RKO (cell line): ENCODE measurements at places on chromosomes 11 and 22.
A peak's percentile ranks its signal among the peaks of the same experiment; 100 is the strongest.

DNA sequence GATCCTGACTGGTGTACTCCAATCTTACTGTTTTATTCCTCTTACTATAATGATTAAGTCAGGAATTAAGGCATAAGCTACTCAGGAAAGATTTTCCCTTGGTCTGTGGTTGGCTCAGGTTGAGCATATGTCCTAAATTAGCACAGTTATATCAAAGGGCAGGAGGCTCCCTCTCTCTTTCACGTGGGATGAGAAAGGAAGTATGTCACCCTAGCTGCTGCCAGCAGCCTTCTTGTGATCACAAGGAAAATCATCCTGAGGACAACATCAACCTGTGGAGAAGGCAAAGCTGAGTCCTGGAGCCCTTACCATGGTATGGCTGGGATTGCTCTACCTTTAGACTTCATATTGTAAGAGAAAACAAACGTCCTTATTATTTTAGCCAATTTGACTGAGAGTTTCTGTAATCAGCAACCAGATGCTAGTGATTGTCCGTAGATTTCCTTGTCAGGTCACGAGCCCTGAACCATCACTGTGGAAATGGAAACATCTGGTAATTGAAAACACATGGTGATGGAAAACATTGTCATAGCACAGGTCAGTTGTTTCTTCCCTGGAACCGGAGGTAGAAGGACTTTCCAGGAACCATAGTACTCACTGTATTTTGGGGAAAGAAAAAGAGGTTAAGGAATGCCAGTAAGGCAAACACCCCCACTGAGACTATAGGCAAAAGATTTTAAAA, 40.6 kb upstream of the DEUP1 start:
- no peak for DNase-seq

GRCh38 chr11:17395554-17395961, 7.1 kb upstream of the KCNJ11 start:
- DNase-seq: peak; percentile 42

- DNase-seq: no peak
Measured at GRCh38 chr11:92227959-92228935, 3.6 kb downstream of the FAT3 start.

DNA sequence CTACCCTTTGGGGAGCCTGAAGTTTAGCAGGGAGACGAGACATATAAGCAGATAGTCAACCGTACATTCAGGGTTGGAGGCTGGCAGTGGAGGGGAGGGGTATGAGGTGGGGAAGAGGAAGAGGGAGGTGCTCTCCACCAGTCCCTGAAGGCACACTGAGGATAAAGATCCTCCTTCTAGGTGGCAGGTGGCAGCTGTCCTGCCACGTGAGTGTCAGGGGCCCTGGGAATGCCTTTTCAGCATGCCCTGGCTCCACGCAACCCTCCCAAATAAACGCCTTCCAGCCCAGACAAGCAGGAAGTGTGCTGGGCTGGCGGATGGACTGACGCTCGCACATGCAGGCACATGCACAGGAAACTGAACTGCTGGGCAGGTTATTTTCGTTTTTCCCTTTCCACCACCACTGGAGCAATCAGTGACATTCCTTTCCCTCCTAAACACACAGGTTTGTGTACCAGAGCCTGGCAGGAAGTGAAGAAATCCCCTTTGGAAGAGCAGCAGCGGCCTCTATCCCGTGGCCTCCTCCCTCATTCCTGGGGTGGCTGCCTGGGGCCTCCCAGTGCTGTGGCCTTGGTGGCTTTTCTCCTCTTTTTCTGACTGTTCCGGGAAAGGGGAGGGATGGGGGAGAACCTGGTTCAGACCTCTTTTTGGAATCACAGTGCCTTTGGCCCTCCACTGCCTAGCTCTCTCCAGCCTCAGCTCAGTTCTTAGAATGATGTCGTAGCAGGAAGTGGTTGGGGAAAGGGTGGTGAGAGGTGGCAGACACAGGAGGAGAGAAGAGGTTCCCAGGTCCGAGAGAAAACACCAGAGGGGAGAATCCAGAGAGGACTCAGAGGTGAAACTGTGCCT, 157.0 kb upstream of the TIMP3 start:
- DNase-seq: no peak

DNA sequence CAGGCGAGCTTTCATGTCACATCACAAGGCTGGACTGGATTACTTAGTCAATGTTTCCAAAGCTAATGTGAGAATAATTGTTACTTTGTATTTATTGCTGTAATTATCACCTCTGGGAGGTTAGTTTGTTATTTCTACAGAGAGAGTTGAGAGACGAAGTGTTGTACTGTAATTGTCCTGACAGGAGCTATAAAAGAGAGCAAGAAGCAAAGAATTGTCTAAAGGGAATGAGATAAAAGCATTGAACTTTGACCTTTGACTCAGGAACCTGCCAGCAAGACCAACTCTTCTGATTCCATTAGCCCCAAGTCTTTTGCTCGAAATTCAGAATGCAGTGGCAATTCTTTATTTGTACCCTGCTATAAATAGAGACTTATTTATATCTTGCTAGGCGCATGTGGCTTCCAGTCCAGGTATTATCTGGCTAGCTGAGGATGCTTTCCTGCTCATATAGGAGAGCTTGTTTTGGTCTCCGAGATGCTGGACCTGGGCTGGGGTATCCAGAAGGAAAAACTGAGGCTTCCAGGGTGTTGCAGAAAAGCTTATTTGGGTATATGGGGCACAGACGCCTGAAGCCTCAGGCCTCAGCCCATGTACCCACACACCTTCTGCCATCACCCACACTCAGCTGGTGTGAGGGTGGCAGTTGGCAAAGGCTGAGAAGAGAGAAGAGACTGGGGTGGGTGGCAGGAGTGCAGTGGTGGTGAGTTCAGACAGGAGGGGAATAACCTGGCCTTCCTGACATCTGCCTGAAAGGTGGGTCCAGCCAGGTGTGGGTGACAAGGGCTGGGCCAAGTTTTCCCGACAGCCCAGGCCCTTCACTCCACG, 40.7 kb downstream of the SYT13 start:
- no peak for DNase-seq

GRCh38 chr11:119352857-119353260, 6.4 kb upstream of the MFRP start:
- no peak for DNase-seq

- DNase-seq: no peak
Measured at GRCh38 chr11:17579451-17579850, 32.4 kb downstream of the OTOG start.

DNA sequence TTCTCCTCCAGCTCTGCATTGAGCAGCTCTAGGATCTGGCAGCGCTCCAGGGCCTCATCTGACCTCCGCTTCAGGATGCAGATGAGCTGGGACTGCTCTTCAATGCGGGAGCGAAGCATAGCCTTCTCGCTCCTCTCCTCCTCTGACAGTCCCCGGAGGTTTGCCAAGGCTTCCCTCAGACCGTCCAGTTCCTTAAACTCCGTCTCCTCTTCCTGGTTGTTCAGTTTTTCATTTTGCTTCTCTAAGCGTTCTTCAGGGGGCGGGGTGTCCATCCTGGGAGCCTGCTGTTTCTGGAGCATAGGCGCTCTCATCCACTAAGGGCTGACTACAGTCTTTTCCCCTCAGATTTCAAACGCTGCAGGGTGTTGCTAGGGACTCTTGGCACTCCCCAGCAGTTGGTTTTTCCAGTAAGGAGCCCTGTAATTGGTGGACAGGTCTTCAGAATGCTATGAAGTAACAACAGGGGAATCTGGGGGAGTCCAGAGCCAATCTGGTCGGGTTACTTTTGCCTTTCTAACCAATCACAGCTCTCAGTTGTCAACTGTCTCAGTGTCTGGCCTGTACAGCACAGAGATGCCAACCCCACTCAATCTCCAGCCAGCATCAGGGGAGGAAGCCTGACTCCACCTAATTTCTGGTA, at the start of gene CCDC89:
Gene CCDC89 (minus strand): TSS at position 376 of the 640 bp plus-strand sequence. CDS start 65 bp downstream, at position 311.
- no peak for DNase-seq

- no peak for DNase-seq
Measured at GRCh38 chr11:75813124-75813523, 1.9 kb upstream of the UVRAG start.

DNA sequence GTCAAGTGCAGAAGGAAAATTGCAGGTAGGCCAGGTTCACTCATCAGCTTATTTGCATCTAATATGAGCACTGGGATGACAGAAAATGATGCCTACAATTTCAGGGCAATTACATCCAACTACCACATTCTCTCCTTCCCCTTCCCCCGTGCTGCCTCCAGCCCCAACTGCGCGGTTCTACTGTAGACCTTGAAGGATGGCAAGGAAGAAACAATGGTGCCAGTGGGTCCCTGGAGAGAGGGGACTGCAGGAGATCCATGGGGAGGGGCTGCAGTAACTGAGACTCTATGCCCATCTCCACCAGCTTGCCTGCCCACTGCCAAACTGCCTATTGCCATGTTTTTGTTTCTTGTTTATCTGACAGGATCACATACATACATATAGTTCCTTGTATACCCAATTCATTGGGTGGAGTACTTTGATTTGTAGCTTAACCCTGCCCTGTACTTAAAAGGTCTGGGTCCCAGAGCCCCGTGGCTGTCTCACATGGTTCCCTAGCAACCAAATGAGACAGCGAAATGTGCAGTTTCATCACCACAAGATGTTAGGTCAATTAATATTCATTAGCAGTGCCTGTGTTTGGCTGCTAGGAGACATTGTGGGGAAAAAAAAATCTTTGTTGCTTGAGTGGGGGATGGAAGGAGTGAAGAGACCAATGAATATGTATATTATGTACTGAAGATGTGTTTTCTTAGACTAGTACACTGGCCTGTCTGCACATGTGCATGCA, 253.5 kb upstream of the PLET1 start:
- no peak for DNase-seq

DNA sequence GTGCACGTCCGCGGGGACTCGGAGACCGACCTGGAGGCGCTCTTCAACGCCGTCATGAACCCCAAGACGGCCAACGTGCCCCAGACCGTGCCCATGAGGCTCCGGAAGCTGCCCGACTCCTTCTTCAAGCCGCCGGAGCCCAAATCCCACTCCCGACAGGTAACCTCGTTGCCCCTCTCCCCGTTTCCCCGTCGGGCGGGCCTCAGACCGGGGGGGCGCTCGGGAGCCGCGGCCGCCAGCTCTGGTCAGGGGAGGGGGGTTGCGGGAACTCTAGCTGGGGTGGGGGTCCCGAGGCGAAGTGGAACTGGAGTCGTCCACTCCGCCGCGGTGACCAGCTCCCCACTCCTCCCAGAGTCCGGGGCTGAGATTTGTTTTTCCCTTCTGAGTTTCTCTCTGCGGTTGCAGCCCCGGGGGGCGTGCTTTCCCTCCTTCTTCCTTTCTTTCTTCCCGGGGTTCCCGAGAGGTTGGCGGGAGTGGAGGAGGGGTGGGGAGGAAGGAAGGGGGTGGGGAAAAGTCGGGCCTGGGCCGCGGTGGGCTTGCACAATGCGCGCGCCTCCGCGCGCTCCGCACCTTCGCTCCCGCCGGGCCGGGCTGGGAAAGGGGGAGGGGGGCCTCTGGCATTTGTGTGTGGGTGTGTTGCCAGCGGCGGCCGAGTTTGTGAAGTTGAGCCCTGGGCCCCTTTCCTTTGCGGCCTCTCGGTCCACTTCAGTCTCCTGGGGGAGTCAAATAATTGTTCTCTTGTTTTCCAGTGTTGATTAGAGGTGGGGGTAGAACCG, 952 bp downstream of the YAP1 start:
- DNase-seq: peak; percentile 87

DNA sequence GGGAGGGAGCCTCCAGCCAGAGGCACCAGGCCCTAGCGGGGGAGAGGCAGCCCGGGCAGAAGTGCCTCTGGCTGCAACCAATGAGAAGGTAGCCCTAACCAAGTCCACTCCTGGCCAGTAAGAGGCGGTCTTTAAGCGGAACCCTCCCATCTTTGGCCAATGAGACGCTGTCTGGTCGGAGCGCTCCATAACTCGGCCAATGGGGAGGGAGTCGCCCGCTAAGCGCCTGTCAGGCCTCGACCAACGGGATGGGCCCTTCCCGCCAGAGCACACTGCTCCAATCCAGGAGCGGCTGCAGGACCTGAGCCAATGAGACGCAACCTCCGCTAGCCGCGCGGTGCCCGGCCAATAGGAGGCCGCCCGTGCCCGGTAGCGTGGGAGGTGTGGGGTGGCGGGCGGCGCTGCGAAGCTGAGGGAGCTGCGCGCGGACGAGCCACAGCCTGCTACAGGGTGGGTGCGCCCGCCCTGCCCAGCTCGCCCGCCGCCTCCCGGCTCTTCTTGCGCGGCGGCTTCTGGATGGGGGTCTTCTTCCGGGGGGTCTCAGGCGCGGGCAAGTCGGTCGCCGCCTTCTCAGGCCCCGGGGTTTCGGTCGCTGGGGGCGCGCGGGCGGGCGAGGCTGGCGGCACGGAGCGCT, 12.6 kb downstream of the SCARF2 start:
- no peak for DNase-seq

GRCh38 chr11:132994966-132995365, 537.3 kb downstream of the OPCML start:
- no peak for DNase-seq

DNA sequence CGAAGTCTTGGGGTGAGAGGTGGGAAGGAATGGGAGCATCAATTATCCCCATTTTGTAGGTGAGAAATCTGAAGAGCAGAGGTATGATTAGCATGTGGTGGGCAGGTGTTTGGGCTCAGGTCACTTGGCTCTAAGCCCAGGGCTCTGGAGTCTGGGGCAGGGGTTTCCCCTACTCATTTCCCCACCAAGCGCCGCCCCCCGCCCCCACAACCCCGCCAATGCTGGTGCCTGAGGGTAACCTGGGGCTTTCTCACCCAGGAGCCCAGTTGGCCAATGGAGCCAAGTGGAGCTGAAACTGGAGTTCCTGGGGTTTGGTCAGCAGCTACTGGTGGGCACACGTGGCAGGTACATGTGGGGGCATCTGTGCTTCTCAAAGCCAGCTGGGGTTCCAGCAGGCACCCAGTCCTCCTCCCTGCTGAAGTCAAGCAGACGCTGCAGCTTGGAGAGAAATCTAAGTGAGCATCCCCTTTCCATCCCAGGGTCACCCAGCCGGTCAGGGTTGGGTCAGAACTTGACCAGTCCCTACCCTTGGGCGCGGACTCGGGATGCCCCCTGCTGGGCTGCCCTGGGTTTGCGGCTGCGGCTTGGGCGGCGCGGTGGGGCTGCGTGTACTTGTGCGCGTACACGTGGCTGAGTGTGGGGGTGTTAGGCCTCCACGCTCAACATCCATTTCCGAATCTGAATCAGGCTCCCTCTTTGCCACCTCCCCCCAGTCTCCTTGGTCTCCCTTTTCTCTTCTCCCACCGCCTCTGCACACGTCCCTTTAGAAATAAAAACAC, 1.7 kb upstream of the CHRM1 start:
- DNase-seq: no peak

DNA sequence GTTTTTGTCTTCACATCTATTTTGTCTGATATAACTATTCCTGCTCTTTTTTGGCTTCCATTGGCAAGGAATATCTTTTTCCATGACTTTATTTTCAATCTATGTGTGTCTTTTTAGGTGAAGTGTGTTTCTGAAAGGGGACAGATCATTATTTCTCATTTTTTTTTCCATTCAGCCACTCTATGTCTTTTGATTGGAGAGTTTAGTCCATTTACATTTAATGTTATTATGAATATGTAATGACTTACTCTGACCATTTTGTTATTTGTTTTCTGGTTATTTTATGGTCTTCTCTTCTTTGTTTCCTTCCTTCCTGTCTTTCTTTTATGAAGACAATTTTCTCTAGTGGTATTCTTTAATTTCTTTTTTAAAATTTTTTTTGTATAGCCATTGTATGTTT, 178.6 kb upstream of the CNTN5 start:
- no peak for DNase-seq

GRCh38 chr11:130865774-130866114, 50.5 kb downstream of the SNX19 start:
- DNase-seq: no peak
